ENCODE measurements at places on chromosomes 3 and 15.

DNA sequence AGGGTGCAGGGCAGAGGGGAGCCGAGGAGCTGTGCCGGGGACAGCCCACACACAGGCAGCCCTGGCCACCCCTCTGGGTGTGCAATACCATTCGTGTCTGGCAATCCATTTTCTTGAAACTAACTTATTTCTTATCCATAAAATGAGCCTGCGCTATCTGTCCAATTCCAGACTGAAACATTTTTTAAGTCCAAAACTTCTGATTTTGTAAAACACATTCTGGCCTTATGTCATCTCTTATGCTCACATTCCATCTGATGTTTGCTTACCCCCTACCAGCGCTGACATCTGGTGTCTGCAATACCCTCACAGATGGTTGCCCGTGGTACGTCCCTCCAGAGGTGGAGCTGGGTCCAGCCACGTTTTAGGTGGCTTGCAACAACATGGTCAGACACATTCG lies 31.8 kb downstream of the PCSK6 start:
- DNase-seq = no peak

DNA sequence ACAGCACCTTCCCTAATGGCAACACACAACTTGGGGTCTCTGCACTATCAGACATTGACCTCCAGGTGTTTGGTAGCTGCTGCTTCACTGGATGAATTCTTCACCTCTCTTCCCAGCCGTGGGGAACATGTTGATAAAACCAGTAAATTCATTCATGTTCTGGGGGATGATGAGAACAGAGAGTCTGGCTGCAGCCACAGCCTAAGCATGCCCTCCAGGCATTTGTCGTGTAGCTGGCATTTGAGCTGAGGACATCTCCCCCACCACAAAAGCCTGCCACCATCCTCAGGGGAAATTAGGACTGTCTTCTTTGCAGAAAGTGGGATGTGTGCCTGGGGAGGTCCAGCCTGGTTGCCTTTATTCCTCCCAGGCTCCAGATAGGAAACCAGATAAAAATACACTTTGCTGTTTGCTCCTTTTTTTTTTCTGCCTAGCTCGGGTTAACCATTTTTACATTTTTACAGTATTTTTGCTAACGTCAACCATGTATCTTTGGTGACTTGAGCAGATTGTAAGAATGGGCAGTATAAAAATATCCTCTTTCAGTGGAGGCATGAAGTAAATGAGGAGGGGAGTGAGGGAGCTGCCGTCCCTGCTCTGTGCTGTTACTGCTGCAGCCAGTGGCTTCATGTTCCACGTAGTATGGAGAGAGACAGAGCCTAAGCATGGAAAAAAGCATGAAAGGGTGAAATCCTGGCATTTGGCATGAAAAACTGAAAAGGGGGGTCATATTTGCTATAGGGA lies 444.0 kb downstream of the EPHB1 start:
- no peak for DNase-seq

DNA sequence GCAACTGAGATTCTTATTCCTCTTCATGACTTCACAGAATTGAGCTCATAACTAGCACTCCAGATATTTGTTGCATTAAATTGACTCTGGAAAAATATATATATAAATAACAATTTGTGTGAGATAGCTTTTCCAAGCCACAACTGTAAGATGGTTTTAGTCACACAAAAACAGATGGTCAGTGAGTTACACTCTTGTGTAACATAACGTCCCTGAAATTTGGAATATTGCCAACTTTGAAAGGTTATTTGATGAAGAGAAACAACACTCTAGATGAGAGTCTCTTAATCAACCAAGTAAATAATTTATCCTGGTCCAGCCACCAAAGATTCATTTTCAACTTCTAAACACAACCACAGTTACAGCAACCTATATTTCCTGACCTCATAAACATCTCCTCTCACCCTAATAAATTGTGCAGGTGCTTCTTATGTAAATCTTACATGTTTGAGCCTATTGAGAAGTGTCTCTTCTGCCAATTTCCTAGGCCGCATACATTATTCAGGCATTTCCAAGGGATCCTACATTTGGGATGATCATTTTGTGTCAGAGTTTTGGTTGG lies 84.9 kb upstream of the ACP3 start:
- no peak for DNase-seq

DNA sequence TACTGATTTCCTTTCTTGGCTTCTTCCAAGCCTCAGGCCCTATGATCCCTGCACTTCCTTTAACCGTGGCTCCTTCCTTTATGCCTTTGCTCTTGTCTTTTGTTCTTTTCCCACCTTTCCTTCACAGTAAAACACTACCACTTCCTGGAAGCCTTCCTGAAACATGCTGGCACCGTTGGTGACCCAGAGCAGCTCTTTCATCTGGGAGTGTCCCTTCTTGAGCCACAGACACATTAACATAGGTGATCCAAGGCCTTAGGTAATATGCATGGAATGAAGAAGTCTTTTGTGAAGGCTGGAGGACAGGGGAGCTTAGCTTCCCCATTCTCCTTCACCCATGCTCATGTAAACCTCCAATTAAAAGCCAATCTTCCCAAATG lies 39.4 kb downstream of the AMOTL2 start:
- no peak for DNase-seq

DNA sequence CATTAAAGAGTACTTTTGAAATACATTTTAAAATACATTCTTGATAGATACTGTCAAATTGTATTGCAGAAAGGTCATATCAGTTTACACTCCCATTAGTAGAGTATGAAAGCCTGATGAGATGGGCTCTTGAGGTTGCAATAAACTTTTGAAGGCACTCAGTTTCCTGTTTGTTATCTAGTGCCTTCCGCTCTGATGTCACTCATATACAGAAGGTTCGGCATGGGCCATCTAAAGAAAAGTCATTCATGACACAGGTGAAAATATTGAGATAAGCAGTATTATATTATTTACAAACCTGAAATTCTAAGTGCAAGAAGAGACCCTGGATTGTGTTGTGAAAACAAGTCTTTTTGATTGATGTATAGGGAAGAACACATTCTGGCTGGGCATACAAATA lies 36.5 kb upstream of the DENND4A start:
- DNase-seq = no peak

GRCh38 chr3:16587681-16588060 lies 17.6 kb downstream of the DAZL start:
- peak; percentile 52 for DNase-seq

- DNase-seq = no peak
Observed at GRCh38 chr3:34387826-34388564, 589.6 kb downstream of the PDCD6IP start.

- DNase-seq = no peak
Observed at GRCh38 chr3:152620395-152620794, 214.5 kb upstream of the P2RY1 start.

DNA sequence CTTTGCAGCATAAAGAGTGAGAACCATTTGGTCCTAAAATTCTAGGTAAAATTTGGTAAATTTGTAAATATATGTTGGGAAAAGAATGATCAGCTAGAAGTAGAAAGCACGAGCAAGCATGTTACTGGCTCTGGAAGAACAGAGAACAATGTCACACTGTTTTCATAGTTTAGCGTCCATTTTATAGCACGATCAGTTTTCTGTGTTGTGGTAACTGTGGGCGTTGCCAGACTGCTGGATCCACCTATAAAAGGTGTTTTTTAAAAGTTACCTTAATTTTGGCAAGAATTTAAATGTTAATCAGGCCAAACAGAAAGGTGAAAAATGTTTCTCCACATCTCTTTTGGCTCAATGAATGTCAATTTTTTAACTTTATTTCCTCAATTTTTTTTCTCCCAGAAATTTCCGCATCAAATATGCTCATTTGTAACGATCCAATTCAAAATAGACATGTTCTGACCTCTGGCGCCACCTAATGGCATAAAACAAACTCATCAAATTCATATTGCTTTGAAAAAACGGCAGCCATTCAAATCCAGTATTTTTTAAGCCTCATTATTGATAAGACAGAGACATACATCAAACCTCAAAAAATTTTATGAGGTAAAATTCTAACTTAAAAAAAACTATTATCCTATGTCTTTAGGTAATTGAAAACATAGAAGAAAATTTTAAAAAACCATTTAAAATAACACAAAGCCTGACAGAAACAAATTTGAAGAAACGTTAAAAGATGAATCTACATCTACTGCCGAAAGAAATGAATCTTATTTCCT lies 5.5 kb upstream of the GP5 start:
- peak; percentile 59 for DNase-seq

- DNase-seq = no peak
Observed at GRCh38 chr3:42288385-42288784, 22.4 kb upstream of the CCK start.

GRCh38 chr3:17138246-17139039 lies 253.7 kb downstream of the PLCL2 start:
- DNase-seq = no peak

DNA sequence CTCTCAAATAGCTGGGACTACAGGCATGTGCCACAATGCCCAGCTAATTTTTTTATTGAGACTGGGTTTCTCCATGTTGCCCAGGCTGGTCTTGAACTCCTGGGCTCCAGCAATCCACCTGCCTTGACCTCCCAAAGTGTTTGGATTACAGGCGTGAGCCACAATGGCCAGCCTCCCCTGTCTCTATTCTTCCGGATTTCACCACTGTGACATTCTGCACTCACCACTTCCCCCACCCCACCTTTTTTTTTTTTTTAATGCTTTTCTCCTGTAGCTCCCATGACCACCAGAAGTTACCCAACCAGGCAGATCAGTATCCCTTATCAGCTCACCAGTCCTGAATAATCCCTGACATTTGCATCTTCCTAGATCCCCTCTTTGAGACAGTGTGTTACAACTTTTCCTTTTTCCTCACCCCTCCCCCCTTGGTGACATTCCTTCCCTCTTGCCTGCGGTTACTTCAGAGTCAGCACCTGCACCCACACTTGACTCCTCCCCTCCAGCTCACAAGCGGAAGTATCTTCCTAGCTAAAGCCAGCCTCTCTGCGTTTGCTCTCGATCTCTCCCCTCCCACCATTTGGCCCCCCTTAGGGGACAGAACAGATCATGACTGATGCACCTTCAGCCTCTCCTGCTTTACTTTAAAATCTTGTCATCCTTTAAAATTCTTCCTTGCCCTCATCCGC lies 13.5 kb upstream of the ZNF592 start:
- DNase-seq = peak; percentile 41

GRCh38 chr3:14260463-14260862 lies 81.8 kb downstream of the LSM3 start:
- no peak for DNase-seq

- no peak for DNase-seq
Observed at GRCh38 chr15:70702584-70702983, 60.8 kb downstream of the UACA start.

GRCh38 chr3:54891540-54891897 lies 36.3 kb downstream of the LRTM1 start:
- DNase-seq = peak; percentile 95

Measured in fibroblast of skin of right quadriceps (primary cell).